ENCODE measurements at places on chromosomes 11 and 22. TPM values are rescaled to one million over a fixed set of nuclear protein-coding genes. Genes with fewer than 3 reads are reported as not detected.

DNA sequence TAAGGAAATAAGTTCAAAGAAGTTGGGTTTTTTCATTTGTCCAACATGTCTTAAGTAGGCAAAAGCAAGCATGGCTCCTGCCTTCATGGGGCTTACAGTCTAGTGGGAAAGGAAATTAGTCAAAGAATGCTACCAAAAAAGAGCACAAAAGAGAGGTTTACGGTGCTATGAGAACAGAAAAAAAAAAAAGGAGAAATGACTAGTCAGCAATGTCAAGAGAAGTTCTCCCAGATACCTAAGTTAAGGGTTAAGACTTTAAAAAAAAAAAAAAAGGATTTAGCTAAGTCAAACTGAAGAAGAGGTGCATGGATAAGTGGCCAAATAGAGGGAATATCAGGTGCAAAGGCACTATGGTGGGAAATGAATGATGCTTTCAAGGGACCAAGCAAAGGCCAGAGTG lies 29.3 kb downstream of the SERGEF start:
- peaks cover 22% of the 10 kb centered on the region for H3K36me3 ChIP-seq
- peaks cover 1% of the 10 kb centered on the region for H3K4me1 ChIP-seq
- DNase-seq = no peak
- no peak overlapping the region for H3K27ac ChIP-seq
- H3K27me3 ChIP-seq = no peaks in the 10 kb centered on the region

DNA sequence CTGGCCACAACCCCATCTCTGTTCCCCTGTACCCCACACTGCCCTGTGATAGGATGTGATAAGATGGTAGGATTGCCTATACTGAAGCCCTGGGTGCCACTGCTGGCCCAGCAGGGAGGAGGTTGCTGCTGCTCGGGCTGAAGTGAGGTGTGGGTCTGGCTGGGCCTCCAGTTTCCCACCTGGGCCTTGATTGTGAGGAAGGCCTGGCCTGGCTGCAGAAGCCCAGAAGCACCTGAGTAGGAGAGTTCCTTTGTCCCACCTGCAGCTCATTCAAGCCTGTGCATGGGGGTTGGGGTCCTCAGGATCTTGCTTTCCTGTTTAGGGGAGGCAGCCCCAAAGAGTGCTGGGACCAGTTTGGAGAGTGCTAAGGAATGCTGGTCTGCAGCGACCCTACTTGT lies 3.3 kb downstream of the ST3GAL4 start:
- H3K27ac ChIP-seq = no peak overlapping the region
- H3K4me1 ChIP-seq = peaks cover 11% of the 10 kb centered on the region
- H3K36me3 ChIP-seq = no peaks in the 10 kb centered on the region
- peak; percentile 9 for DNase-seq
- no peak overlapping the region for H3K4me3 ChIP-seq
- no peaks in the 10 kb centered on the region for H3K27me3 ChIP-seq

GRCh38 chr11:40241524-40242051 lies 1217.9 kb downstream of the LRRC4C start:
- no peaks in the 10 kb centered on the region for H3K27me3 ChIP-seq
- no peak overlapping the region for H3K27ac ChIP-seq
- no peaks in the 10 kb centered on the region for H3K4me1 ChIP-seq
- no peaks in the 10 kb centered on the region for H3K36me3 ChIP-seq

DNA sequence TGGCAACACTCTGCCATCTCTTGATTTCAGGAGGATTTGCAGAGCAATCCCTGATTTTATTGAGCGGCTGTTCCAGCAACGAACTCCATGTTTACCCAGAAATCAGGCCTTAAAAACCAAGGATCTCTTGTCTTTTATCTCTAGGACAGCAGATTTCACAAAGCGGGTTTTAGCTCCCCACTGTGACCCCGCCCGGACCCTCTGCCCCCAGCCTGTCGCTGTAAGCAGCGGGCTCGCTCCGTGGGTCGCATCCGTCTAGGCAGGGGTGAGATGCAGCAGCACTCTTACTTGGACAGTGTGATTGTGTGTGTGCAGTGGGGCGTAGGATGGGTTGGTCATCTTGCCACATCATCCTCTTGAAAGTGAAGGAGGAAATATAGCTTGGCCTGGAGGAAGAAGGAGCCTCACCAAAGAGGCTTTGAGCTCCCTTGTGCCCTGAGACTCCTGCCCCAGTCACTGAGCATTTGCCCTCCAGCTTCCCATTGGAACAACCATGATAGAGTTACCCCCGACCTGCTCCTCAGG lies 189.2 kb upstream of the TBCEL start:
- no peak overlapping the region for H3K4me3 ChIP-seq
- H3K36me3 ChIP-seq = no peaks in the 10 kb centered on the region
- DNase-seq = no peak
- peaks cover 4% of the 10 kb centered on the region for H3K27me3 ChIP-seq

DNA sequence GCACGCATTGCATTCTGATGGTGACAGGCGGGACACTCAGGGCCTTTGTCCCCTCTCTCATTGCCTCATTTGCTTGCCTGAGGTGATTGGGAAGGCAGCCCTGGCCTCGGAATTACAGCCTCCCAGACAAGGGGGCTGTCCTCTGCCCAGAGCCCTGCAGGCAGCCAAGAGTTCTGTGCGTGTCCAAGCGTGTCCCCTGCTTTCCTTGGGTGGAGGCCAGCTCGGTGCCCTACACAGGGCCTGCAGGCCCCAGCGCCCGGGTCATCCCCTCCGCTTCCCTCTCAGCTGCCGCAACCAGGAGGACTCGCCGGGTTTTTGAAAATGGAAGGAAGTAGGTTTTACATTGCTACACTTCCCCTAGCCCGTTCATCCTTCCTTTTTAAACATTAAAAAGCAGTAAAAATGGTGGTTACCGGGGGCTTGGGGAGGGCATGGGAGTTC lies 1.9 kb downstream of the GRAMD4 start:
- peaks cover 3% of the 10 kb centered on the region for H3K4me1 ChIP-seq
- H3K27me3 ChIP-seq = no peaks in the 10 kb centered on the region
- no peak for DNase-seq
- H3K36me3 ChIP-seq = no peaks in the 10 kb centered on the region
- no peak overlapping the region for H3K27ac ChIP-seq
- H3K4me3 ChIP-seq = no peak overlapping the region

DNA sequence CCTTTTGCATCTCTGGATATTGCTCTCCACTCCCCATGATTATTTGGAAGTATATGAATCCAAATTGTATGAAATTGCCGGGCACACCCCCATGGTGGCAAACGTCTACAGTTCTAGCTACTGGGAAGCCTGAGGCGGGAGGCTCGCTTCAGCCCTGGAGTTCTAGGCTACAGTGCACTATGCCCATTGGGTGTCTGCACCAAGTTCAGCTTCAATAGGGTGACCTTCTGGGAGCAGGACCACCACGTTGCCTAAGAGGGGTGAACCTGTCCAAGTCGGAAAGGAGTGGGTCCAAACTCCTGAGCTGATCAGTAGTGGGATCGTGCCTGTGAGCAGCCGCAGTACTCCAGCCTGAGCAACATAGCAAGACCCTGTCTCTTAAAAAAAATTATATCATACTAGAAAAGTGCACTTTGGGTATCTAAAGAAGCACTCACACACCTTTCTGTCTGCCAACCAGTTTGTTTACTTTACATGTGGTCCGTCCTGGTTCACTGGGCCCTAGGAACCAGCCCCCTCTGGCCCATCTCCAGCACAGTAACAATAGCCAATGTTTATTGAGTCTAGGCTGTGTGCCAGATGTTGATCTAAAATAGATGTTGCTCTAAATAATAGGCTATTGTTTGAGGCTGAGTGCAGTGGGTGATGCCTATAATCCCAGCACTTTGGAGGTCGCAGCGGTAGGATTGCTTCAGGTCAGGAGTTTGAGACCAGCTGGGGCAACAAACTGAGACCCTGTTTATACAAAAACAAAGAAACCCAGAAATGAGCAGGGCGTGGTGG lies 16.4 kb upstream of the KAT5 start:
- no peak overlapping the region for H3K4me3 ChIP-seq
- no peaks in the 10 kb centered on the region for H3K36me3 ChIP-seq
- H3K27me3 ChIP-seq = peaks cover 10% of the 10 kb centered on the region
- no peak for DNase-seq
- no peak overlapping the region for H3K27ac ChIP-seq

GRCh38 chr11:94895451-94895850 lies 77.9 kb downstream of the CWC15 start:
- H3K27me3 ChIP-seq = peaks cover 17% of the 10 kb centered on the region
- no peaks in the 10 kb centered on the region for H3K4me1 ChIP-seq
- H3K36me3 ChIP-seq = peaks cover 2% of the 10 kb centered on the region

DNA sequence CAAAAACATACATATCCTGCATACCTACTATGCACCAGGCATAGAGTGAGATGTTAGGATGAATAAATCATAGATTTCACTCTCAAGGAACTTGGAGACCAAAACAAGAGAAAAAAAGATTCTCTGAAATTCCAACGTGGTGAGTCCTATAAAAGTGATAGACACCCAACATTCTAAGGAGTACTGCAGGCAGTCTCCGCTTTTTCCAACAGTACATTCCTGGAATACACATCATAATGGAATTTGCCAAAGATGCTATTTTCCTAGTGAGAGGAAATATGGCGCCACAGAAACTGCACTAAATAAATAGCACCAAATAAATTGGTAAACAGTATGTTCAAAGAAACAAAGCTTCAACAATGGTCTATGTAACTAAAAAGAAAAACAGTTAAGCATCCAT lies 6.0 kb downstream of the TMEM123 start:
- peaks cover 71% of the 10 kb centered on the region for H3K4me1 ChIP-seq
- H3K27me3 ChIP-seq = no peaks in the 10 kb centered on the region
- H3K4me3 ChIP-seq = peak overlapping the region; percentile 98
- no peak for DNase-seq
- peak overlapping the region; percentile 90 for H3K27ac ChIP-seq

GRCh38 chr22:50703726-50704509 lies 31.3 kb downstream of the SHANK3 start:
- peaks cover 1% of the 10 kb centered on the region for H3K27me3 ChIP-seq
- H3K4me1 ChIP-seq = peaks cover 17% of the 10 kb centered on the region
- H3K36me3 ChIP-seq = no peaks in the 10 kb centered on the region
- no peak overlapping the region for H3K27ac ChIP-seq
- no peak for DNase-seq

The NLRP14 gene
- not detected for total RNA-seq

The CCDC88B gene
- 142 TPM for total RNA-seq

The MUC5B gene
- not detected for total RNA-seq

The BAIAP2L2 gene
- total RNA-seq = 2.0 TPM

All from activated naive CD8-positive, alpha-beta T cell treated with anti-CD3 and anti-CD28 coated beads, Interleukin-2, amount 10 ng/mL, durations not matched to agents 7 days and 5 days (primary cell).